Heart left ventricle (tissue), 16 donors: ENCODE measurements at places on chromosomes 6 and 20. TPM values are rescaled to one million over a fixed set of nuclear protein-coding genes. Genes with fewer than 3 reads are reported as not detected.

CST4 gene
- not detected for polyA plus RNA-seq

ACSS2 gene
- polyA plus RNA-seq, result 117 TPM

GPR31 gene
- polyA plus RNA-seq, result not detected

FAM209A gene
- polyA plus RNA-seq, result not detected

CLIC5 gene
- polyA plus RNA-seq, result 63.2 TPM

MYB gene
- polyA plus RNA-seq, result not detected

PHACTR3 gene
- polyA plus RNA-seq, result 3.5 TPM

TREM1 gene
- 0.38 TPM for polyA plus RNA-seq
